DMS153 (cell line): ENCODE measurements at places on chromosomes 2 and 18.

GRCh38 chr18:63085611-63086010, 234.0 kb downstream of the BCL2 start:
- no peak for DNase-seq

DNA sequence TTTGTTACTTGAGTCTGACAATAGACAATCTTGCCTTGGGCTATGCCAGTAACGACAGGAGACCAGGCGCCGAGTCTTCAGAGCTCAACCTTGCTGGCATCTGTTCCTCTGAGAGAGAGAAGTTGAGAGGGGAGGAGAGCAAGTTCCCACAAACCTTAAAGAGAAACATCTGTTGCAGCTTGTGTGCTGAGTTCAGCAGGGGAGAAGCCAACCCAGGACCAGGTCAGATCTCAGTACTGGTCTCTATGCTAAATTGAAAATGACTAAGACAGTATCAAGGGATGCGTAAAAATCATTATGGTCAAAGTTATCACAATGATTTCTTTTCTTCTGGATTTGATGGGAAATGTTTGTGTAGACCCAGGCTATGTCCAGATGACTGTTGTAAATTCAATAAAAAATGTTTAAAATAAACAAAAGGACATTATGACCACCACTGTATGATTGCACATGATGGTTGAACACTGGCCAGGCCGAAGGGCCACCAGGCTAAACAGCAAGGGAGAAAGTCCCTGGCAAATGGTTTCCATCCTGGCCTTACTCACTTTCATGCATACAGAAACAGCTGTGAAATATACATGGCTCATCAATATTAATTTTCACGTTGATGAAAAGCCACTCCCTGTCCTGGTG, 100.3 kb upstream of the PMAIP1 start:
- no peak for DNase-seq

DNA sequence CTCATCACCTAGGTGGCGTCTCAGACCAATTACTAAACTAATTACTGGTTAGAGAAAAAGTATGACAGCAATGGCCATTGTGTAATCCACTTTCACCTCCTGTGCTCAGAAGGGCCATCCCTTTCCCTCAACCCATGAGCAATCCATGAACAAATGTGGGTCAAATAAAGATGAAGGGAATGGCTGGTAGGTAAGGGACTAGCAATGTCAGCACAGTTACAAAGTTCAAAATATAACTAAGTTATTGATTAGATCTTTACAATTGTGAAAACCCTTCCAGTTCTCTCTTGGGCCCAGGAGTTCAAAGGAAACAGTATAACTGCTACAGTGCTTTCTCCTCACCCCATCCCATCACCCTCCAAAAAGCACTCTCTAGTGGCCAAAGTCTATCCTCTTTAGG, 98.3 kb downstream of the DTNA start:
- DNase-seq, result no peak

DNA sequence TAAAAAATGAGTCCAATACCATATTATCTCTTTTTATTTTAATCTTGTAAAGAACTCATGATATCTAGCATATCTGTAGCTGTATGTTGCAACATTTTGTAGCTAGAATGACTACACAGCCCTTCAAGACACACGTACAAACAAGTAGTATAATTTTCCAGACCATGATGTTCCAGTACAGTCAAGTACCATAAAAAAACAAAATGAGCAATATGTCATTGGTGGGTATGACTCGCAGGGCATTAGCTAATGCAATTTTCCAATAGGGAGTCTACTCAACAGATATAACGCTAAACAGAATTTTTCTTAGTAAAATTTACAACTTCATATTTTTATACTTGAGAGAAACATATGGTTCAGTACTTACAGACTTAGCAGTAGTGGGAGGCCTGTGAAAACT, 53.6 kb upstream of the UGP2 start:
- no peak for DNase-seq

DNA sequence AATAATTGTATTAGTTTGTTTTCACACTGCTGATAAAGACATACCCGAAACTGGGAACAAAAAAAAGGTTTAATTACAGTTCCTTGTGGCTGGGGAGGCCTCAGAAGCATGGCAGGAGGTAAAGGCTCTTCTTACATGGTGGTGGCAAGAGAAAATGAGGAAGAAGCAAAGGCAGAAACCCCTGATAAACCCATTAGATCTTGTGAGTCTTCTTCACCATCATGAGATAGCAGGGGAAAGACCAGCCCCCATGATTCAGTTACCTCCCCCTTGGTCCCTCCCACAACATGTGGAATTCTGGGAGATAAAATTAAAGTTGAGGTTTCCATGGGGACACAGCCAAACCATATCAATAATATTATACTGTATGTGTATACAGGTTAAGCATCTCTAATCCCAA, 73.3 kb upstream of the CABLES1 start:
- DNase-seq, result no peak

DNA sequence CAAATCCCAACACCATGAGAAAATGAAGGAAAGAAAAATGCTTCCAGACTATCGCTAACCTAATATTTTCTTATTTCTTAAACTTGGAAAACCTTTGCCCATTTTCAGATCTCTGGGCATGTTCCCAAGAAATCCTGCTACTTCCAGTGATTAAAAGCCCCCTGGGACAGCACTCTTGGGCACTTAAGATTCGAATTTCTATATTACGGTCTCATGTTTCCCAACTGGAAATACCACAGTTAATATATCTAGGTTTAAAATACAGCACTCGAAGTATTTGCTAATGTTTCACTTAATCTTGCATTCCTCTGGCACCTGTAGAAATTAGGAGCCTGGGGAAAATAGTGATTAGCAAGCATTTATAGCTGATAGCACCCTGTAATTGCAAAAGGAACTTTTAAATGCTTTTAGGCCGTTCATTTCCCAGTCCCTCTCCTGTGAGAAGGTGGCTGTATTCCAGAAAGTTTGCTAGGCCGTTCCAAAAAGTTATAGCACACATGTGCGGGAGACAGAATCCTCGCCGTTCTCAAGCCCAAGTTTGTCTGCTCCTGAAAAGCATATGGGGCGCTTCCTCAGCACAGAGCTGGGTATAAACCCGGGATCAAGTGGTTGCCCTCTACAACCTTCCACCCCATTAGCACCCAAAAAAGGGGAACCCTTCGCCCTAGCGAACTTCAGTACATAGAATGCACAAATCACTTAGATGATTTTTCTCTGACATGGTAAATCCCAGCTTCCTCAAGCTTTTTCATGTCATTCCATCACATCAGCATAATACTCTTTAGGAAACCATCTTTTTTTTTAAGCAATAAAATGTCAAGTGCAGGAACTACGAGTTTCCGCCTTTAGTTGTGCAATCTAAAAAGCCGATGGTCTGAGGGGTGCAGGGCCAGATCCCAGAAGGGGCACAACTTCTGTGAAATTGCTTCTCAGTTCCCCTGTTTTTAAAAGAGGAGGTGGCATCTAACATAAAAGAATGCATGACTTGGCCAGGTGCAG, 60.6 kb downstream of the DIPK1C start:
- DNase-seq, result no peak

GRCh38 chr2:120619579-120619978, 116.1 kb upstream of the GLI2 start:
- DNase-seq, result no peak

DNA sequence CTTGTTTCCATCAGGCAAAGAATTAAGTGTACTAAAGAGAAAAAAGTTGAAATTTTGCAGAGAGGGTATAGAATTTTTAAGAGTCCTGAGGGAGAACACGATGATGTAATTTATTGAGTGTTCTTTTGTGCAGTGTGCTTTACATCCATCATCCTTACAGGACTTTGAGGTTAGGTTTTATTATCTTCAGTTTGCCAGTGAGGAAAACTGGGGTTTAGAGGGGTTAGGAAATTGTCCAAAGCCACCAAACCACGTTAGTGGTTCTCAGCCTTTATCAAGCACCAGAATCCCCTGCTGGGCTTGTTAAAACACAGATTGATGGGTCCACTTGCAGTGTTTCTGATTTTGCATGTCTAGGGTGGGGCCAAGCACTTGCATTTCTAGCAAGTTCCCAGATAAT, 277.5 kb downstream of the KCNS3 start:
- DNase-seq, result no peak

DNA sequence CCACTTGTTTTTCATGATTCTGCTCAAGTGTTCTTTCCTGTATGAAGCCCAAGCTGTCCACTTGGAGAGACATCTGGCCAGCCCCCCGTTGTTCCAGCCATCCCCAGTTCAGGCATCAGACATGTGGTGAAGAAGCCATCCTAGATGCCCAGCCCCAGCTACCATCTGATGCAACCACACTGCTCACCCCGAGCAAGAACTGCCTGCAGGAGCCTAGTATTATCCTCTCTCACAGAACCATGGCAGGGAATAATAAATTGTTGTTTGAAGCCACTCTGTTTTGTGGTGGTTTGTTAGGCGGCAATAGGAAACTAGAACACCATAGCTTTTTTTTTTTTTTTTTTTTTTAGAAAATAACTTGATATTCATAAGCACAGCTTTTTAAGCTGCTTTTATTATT, 19.5 kb upstream of the DARS1 start:
- no peak for DNase-seq

DNA sequence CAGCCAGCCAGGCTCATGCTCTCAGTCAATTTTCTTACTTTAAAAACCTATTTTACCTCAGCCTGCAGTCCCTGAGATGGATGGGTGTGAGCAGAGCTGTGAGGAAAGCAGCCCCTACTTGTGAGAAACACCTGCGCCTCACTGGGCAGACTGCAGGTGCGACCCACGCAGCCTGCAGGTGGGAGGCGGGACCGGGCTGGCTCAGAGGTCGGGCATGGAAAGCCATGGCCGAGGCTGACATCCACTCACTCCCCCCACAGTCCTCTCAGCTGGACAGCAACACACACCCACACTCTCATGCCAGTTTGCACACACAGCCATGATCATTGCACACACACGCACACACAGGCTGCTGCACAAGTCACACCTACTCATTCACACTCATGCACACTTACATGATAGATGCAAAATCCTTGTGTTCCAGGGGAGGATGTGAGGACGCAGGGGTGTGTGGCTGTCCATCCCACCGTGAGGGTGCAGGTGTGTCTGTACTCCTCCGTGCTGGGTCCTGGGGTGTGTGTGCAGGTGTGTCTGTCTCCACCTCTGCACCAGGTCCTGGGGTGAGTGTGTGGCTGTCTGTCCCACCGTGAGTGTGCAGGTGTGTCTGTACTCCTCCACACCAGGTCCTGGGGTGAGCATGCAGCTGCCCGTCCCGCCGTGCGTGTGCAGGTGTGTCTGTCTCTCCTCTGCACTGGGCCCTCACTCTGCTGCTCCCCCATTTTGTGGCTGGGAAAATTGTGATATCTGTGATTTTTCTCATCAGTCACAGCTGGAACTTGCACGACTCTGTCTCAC, 166.5 kb downstream of the RTP5 start:
- DNase-seq, result no peak

GRCh38 chr2:199572571-199572970, 114.8 kb upstream of the SATB2 start:
- no peak for DNase-seq

DNA sequence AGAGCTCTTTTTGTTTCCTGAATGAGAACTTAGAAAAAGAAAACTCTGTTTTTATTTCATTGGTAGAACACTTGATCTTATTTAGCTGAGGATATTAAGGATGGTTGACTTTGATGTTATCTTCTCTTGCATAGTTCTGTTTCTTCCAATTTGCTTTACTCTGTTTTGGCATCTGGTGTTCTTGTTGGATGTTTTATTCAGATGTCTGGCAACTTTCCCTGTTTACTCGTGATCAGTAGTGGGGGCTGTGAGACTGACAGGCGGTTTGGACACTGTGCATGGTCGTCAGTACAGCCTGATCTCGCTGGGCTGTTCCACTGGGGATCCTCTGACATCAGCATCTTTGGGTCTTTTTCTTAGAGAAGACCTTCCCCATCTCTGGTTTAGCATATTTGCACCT, 100.1 kb downstream of the TSN start:
- DNase-seq, result no peak

GRCh38 chr2:86661333-86661732, 37.7 kb upstream of the RNF103 start:
- no peak for DNase-seq

GRCh38 chr18:11548916-11549551, 60.4 kb upstream of the SLC35G4 start:
- DNase-seq, result no peak

GRCh38 chr18:48376406-48376805, 32.8 kb downstream of the ZBTB7C start:
- DNase-seq, result no peak
